ENCODE measurements at places on chromosomes 6 and 20. TPM values are rescaled to one million over a fixed set of nuclear protein-coding genes. Genes with fewer than 3 reads are reported as not detected.

The WASF1 gene
- total RNA-seq: 17.6 TPM

The NMBR gene
- not detected for total RNA-seq

The SLC26A8 gene
- total RNA-seq: 0.03 TPM

The MYCT1 gene
- 2.7 TPM for total RNA-seq

GRCh38 chr20:13029687-13030375 is 21.1 kb downstream of the SPTLC3 start:
- DNase-seq: no peak

GRCh38 chr6:121305957-121306607 is 28.2 kb downstream of the TBC1D32 start:
- no peak for DNase-seq

Data from H7 (cell line).